A549 treated with CpdA at 1 μM for 4 hours (cell line): ENCODE measurements at places on chromosomes 3 and 15. TPM values are rescaled to one million over a fixed set of nuclear protein-coding genes. Genes with fewer than 3 reads are reported as not detected.

TTLL13 gene
- total RNA-seq, result 0.22 to 1.1 TPM (median 0.47 TPM) in 5 replicates

SOX14 gene
- not detected in 5 replicates for total RNA-seq

STARD5 gene
- total RNA-seq, result 2.0 to 2.5 TPM (median 2.2 TPM) in 5 replicates

NRG4 gene
- 0.73 to 2.2 TPM (median 1.4 TPM) in 5 replicates for total RNA-seq

CGNL1 gene
- 1.5 to 2.0 TPM (median 1.9 TPM) in 5 replicates for total RNA-seq

PLA1A gene
- 0.33 to 0.50 TPM (median 0.37 TPM) in 4 of 5 replicates, not detected in the other for total RNA-seq

ANKUB1 gene
- not detected in 5 replicates for total RNA-seq

SERINC4 gene
- 0.05 to 0.12 TPM (median 0.08 TPM) in 4 of 5 replicates, not detected in the other for total RNA-seq

ITIH1 gene
- not detected in 5 replicates for total RNA-seq

PIF1 gene
- 16.2 to 23.1 TPM (median 20.2 TPM) in 5 replicates for total RNA-seq

HYKK gene
- 5.5 to 9.0 TPM (median 6.7 TPM) in 5 replicates for total RNA-seq

TNFAIP8L3 gene
- total RNA-seq, result 3.9 to 6.0 TPM (median 4.7 TPM) in 5 replicates
